DMS53 (cell line): ENCODE measurements at places on chromosomes 6 and 20.

GRCh38 chr6:88856566-88856965 is 106.9 kb downstream of the RNGTT start:
- no peak for DNase-seq

DNA sequence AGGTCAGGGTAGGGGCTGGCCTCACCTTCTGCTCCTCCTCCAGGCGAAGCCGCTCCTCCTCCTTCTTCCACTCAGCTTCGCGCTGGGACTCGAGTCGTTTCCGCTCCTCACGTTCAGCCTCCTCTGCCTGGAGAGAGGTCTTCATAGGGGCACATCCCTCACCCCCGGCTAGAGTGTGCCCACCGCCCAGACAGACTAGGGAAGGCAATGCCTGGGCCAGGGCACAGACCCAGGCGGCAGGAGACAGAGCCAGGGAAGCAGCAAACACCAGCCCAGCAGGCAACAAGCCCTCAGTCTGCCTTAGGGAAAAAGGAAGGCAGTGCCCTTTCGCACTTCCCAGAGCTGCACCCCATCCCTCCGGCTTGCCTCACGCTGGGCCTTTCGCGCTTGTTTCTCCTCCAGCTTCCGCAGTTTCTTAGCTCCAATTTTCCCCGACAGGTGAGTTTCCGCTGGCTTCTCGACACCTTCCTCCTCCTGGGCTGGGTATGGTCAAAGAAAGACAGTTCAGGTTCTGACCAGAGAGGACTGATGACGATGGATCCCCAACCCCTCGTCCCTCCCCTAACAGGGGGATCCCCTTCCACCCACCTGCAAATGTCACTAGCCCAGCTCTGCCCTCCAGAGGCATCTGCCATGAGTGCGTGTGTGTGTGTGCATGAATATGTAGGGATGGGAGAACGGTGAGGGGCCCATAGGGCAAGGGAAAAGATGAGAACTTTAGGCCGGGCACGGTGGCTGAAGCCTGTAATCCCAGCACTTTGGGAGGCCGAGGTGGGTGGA is 4.3 kb downstream of the DDRGK1 start:
- DNase-seq: no peak

- no peak for DNase-seq
Observed at GRCh38 chr6:6711832-6712448, 123.4 kb downstream of the LY86 start.

DNA sequence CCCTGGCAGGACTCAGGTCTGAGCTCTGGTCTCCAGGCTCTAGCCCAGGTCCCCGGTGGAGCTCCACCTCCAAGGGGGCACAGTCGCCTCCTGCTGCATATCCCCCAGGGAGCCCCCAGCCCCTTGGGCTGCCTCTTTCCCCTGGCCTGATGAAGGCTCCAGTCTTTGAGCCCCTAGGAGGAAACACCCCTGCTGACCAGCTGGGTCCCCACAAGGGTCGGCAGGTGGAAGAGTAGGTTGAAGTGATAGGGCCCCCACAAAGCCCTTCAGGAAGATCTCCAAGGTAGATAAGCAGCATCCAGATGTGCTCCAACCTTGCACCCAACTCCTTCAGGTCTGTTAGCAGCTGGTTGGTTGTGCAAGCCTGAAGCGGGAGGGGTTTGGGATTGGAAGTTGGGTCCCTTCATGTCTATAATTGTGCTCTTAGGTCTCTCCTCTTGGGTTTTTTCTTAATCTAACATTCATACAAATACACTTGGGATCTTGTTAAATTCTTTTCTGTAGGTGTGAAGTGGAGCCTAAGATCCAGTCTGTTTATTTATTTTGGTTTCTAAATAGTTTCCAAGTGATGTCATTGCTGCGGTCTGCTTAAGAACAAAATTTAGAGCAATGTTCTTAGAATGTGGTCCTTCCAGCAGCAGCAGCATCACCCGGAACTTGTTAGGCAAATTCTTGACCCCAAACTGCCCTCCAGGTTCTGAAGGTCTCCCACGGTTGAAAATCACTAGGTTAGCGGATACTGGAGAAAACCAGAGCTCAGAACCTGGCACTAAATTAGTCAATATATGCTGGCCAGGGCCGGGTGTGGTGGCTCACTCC is 5.1 kb downstream of the UBE2C start:
- peak; percentile 26 for DNase-seq

DNA sequence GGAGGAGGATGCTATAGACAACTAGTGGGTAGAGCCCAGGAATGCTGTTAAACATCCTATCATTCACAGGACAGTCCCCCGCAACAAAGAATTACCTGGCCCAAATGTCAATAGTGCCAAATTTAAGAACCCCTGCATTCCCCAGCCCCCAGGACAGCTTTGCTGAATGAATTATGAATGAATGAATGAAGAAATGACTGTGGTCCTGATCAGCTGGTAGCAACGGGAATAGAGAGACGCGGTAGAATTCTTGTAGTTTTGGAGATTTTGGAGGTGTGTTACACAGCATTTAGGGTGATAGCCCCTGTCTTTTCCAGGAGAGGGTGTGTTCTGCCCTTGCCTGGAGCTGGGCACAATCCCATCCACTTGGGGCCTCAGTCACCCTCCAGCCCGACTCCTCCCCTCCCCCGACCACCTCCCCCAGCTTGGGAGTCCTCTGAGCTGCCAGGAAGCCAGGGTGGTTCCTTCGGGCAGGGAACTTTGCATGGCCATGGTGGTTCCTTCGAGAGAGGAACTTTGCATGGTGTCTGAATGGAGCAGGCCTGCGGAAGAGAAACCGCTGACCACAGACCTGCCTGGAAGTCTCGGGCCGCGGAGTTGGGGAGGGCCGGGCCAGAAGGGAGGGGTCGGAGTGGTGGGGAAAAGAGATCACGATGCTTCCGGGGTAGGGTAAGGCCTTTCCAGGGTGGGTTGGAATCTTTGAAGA is 1.0 kb upstream of the HCK start:
- no peak for DNase-seq

DNA sequence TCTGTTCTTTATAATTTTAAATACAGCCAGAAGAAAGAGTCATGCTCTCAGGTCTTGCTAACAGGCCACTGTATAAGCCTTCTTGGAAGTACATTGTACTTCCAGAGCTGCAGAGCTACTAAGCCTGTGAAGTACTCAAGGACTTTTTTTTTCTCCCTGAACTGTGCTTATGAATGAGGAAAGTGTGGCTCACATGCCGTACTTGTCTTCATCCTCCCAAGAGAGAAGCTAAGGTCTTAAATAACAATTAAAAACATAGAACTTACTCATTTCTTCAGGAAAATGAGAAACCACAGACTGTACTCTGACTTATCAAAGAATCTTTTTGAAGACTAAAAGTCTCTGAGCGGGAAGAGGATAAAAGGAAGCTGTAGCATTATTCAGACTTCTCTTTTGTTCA is 218.3 kb downstream of the HTR1B start:
- DNase-seq: no peak

DNA sequence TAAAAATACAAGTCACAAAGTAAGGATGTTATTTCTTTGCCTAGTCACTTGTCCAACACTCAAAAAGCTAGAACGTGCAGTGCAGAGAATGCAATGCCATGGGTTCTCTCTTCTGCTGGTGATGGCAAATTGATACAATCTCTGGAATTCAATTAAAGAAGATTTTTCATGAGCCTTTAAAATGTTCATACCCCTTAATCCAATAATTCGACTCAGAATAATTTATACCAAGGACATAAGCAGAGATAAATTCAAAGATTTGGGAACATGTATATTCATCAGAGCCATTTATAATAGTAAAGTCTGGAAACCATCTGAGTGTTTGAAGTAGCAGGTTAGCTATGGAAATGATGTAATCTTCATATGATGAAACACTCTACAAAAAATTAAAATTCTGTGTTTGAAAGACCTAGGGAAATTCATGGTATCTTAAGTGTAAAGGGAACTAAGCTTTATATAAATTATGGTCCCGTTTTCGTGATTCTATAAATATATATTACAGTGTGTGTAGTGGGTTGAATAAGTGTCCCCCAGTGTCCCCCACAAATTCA is 2.8 kb upstream of the AGPAT4 start:
- no peak for DNase-seq

DNA sequence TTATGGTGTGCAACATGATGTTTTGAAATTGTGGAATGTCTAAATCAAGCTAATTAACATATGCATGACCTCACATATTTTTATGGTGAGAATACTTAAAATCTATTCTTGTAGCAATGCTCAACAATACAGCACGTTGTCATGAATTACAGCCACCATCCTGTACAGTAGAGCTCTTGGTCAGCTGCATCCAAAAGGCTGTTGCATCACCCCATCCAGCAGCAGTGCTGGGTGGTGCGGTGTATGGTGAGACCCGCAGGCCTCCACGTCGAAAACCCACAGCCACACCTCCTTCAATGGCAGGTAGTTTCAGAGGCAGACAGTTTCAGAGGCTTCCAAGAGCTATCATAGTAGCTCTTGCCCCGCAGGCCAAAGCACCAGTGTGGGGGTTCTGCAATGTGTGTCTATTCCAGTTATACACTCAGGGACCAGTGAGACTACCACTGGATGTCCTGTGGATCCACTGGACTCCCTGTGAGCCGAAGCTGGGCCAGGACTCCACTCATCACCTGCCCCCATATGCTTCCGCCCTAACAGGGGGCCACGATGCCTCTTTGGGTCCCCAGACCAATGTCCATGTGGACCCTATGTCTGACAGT is 23.4 kb downstream of the PACSIN1 start:
- no peak for DNase-seq

GRCh38 chr6:122609881-122610689 is at the start of gene PKIB:
PKIB (plus strand) TSS chr6:122610405; CDS start chr6:122717795, 107,390 bp downstream.
- peak; percentile 93 for DNase-seq

GRCh38 chr6:921400-921799 is 228.5 kb upstream of the EXOC2 start:
- DNase-seq: no peak

DNA sequence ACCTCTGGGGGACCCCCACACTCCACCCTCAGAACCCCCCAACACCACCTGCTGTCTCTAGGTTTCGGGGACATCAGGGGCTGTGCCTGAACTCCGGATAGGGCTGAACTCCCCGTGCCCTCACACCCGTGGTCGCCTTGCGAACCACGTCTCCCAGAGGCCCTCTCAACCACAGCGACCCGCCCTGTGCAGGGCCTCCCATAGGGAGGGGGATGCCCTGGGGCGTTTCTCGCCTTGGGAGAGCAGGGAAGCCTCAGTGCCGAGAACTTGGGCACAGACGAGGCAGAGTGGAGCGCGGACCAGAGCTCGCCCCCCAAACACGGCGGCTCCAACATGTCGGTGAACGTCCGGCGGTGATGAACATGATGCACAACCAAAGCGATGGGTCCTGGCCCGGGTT is 6.8 kb downstream of the FRMD1 start:
- DNase-seq: no peak

DNA sequence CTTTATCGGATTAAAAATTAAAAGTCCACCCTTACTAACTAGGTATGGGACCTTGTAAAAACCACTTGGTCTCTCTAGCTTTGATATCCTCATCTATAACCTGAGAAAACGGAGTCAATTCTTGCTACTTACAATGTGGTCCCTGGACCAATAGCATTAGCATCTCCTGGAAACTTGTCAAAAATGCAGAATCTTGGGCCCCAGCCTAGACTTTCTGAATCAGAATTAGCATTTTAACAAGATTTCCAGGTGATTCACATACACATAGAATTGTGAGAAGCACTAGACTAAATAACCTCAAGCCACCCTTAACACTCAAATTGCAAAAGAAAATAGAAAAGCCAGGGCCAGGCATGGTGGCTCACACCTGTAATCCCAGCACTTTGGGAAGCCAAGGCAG is 96.6 kb downstream of the RNGTT start:
- DNase-seq: no peak

DNA sequence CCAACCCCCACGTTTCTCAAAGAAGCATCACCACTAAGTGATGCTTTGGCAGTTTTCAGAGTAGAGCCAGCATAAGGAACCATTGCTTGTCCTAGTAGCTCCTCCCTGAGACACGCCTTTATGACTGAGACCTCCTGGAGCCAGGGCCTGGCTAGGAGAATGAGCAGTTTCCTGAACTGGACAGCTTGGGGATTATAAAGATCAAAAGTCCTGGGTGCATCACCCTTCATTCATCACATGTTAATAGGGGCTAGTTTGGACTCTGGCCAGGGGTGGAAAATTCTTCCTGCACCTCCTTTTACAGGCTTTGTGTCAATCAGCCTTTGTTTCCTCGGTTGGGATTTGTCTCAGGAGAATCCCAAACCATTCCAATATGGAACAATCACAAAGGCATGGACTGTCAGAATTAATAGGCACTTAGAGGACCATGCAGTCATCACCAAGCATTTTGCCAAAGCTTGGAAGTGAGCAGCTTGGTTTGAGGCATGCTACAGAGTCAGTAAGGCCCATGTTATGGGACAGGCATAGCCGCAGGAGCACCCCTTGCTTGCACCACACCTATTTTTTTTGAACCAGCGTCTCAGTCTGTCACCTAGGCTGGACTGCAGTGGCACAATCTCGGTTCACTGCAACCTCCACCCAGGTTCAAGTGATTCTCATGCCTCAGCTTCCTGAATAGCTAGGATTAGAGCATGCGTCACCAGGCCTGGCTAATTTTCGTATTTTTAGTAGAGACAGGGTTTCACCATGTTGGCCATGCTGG is 64.9 kb upstream of the TGM3 start:
- DNase-seq: no peak

DNA sequence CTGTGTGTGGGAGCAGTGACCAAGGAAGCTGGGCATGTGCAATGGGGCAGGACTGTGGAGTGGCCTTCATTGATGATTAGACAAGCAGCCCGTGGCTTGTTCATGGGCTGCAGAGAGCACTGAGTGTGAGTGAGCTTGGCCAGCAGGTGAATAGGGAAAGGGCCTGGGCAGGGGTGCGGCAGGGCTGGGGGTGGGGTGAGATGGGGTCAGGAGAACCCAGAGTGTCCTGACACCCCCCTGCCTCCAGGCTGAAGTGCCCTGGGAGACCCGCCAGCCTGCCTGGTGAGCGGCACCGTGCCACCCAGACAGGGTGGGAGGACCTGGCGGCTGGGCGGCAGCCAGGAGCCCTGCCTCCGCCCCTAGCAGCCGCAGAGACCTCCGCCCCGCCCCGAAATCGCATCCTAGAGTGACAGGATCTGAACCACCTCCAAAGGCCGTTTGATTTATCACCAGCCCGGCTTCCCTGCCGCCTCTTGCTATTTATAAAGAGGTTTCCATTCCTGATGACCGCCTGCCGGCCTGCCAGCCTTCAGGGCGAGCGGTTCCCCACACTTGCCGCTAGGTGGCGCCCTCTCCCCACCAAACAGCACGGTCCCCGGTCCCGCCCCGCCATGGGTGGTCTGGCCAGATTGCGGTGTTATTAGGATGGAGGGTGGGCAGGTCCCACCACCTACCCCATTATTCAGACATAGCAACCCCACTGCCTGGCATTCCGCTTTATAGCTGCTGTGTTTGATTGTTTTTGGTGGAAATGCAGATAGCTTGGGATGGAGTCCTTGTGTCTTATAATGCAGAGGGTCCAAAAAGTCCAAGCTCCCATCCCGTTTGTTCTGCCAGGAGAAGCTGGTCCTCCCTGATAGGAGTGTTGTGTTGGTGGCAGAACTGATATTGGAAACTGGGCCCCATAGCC is 3.5 kb downstream of the MYLK2 start:
- peak; percentile 87 for DNase-seq

DNA sequence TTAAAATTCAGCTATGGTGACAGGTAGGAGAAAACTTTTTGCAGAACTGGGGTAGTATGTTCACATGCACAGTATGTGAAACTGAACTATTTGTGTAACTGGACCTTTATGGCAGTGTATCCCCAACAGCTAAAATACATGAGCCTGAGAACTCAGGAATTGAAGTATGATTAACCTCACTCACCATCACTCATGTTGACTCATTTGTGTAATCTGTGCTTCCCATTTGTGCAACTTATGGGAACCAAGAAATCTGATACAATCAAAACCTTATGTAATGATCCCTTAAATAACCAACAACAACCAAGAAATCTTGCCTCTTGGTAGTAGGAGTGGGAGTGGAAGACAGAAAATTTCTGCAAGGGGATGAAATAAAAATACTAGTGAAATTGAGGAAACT is 674.9 kb downstream of the HDGFL1 start:
- DNase-seq: no peak

GRCh38 chr6:84415517-84415916 is 188.1 kb upstream of the CEP162 start:
- no peak for DNase-seq
